Mucosa of gallbladder (tissue), 1 donor: ENCODE measurements at places on chromosomes 7 and 10. TPM values are rescaled to one million over a fixed set of nuclear protein-coding genes. Genes with fewer than 3 reads are reported as not detected.

DNA sequence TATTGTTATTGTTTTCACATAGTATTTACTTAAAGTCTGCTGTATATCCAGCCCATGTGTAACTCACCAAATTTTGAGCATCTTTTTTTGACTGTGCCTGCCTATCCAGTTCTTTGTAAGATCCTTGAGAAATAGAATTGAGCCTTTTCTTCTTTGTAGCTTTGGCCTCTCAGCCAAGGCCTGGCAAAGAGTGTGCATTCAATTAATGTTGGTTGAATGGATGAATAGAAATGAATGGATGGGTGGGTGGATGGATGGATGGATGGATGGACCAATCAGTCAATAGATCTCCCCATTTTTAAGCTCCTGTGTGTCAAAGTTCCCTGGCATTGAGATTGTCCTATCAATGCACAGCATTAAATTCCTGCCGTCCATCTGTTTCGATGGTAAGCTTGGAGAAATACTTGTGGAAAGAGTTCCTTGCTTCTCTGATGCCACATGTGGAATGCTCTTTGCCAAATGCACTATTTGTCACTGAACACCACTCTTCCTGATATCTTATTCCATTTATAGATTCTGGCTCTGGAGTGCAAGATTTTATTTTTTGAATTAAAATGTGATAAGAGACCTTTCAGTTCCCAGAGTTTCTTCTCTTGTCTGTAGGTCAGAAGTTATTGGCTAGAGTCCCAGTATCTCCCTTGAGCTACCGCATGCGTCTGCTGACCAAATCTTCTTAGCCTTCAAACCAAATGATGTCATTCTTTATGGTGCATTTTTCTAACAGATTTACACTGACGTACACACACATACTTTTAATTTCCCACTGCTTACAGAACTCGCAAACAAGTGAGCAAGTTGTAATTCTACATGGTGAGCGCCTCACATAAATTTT is 20.7 kb upstream of the ADRB1 start:
- no peak for DNase-seq

DNA sequence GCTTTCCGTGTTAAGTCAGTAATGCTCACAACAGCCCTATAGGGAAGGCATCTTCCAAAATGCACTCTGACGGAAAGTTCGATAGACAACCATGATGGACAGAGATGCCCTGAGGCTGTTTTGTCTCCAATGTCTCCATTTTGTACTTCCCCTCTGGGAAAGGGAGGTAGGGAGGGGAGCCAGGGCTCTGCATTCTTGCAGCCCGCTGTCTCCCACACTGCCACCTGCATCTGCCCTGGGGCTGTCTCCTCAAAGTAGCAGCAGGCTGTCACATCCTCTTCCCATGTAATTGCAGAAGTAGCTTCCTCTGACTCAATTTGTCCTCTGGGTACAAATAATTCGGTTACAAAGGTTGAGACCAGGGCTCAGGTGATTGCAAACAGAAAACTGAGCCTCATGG is 131.4 kb downstream of the GPAM start:
- DNase-seq, result no peak

Gene CAV1
- total RNA-seq, result 239 TPM

DNA sequence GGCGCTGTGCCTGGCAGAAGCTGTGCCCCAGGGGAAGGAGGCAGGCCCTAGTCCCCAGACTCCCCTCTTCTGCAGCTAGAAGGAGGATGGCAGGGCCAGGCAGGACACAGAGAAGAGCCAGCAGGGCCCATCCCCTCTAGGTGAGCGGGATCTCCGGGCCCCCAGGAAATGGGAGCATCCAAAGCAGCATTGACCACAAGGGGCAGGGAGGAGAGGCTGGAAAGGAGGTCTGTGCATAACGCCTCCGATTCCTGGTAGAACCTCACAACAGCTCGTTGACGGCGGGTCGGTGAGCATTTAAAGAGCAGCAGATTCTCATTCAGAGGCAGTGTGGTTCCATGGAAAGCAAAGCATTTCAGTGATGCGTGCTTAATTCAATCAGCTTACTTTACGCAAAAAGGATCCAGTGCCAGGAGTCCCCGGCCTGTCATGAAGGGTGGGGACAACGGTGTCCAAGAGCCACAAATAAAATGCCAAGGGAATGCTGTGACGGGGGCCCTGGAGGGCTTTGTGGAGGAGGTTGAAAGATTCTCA is 41.0 kb downstream of the CLRN3 start:
- DNase-seq, result no peak

DNA sequence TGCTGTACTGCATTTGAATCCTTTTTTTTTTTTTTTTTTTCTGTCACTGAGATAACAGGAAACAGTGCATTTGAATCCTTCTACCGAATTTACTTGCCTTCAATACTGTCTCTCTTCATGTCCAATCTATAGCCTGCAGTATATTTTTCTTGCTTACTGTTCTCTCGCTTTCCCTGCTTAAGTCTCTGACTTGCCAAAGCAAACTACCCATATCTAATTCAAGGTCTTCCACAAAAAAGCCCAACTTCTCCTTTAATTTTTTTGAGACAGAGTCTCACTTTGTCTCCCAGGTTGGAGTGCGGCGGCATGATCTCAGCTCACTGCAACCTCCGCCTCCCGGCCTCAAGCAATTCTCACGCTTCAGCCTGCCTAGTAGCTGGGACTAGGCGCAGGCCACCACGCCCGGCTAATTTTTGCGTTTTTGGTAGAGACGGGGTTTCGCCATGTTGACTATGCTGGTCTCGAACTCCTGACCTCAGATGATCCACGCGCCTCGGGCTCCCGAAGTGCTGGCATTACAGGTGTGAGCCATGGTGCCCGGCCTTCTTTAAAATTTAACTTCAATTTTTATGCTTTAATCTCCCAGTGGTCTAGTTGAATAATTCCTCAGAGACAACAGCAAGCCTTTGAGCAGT is 882 bp downstream of the PDCD11 start:
- DNase-seq, result no peak

DNA sequence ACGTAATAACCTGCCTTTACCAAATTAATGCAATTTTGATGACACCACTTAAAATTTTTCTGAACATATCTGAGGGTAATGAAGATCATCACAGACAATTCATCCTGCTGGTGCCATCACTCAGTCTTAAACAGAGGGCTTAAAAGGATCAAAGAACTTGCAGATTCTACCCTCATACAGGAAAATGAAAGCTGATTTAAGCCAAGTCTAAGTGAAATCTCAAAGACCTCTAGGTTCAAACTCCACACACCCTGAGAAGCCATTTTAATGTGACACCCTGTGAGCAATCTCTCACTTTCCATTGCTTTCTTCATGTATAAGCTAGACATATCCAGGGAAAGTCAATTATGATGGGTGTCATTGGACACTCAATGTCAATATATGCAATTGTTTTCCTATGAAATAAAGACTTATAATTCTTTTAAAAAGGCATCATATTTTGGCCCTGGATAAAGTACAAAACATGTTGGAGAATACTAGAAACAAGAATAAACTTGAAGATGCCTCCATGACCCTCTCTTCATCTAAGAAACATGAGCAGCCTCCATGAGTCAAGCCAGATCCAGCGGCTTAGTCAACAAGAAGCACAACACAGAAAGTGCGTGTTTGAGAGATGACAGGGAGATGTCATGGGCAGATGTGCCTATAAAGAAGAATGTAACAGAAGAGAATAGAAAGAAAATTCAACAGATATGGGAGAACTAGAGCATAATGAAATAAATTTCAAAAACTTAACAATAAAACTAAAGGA is 291.9 kb downstream of the PARD3 start:
- no peak for DNase-seq

Gene CALHM1
- total RNA-seq, result not detected

GRCh38 chr10:34016576-34016975 is 682.1 kb upstream of the NRP1 start:
- DNase-seq, result no peak

Gene MEIG1
- total RNA-seq, result not detected

DNA sequence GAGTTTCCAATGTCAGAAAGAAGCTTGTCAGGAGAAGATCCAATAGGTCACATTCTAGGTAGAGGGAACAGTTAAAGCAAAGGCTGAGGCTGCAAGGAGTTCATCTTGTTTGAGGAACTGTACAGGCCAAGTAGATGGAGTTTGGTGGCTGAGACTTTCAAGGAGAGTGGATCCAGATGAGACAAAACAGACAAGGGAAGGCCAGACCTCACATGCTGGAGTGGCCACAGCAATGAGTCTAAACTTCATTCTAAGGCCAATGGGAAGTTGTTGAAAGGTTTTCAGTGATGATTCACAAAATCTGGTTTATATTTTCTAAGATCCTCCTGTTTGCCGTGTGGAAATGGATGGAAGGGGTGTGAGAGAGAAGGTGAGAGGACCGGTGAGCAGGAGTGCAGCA is 40.0 kb downstream of the EPDR1 start:
- DNase-seq, result no peak

DNA sequence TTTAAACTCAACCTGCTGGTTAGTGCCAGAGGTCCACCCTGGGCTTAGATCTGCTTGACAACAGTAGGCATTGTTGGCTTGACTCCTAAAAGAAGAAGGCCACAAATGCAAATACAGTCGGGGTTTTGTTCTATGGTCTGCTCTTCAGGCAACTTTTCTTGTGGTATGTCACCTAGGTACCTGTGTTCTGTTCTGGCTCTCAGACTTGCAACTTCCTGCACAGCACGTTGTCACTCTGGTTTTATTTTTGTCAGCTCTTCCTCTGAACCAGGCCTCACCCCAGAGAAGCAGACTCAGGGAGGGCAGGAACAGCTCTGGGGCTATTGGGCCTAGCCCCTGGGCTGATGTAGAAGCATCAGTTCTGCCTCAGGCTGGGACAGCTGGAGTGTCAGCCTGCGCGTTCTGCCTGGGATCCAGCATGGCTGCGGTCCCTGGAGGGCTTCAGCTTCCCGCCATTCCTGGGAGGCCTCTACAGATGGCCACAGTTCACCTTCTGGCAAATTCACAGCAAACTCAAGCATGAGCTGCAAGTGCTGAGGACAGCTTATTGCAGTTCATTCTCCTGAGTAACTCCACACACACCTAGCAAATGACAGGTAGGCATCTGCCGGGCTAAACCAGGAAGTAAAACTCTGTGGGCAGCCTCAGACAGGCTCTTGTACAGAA is 11.0 kb upstream of the PDCD4 start:
- DNase-seq, result no peak

Gene SMARCD3
- 56.3 TPM for total RNA-seq

Gene SHOC2
- 75.1 TPM for total RNA-seq

DNA sequence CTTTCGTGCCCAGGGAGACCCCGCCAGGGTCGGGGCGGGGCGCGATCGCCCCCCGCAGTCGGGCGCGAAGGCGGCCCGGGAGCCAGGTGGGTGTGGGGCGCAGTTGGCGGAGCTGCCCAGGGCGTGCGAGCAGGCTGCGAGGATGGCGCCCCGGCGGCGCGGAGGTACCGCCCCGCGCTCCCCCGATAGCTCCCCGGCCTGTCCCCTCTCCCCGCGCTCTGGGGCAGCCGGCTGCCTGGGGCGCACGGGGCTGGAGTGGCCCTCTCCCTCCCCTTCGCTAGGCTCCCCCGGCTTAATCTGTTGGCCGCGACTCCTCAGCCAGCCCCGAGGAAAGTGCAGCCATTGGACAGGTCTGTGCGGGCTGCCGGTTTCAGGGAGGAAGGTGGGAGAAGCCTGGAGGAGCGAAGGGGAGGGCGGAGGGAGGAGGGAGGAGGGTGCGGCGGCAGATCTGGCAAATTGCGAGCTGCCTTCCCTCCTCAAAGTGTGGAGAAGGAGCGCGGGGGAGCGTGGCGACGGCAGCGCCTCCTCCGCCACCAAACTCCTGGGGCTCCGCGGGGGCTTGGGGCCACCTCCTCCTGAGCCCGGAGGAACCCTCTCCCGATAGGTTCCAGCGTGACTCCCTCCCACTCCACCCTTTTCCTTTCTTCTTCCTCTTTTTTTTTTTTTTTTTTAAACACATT is 361 bp upstream of the PLXDC2 start:
- DNase-seq, result peak; percentile 79

Gene ACSL5
- 34.1 TPM for total RNA-seq

Gene FOXK1
- total RNA-seq, result 27.0 TPM

Gene RTKN2
- total RNA-seq, result 0.26 TPM

GRCh38 chr7:90621747-90622140 is 25.6 kb downstream of the CDK14 start:
- DNase-seq, result no peak

DNA sequence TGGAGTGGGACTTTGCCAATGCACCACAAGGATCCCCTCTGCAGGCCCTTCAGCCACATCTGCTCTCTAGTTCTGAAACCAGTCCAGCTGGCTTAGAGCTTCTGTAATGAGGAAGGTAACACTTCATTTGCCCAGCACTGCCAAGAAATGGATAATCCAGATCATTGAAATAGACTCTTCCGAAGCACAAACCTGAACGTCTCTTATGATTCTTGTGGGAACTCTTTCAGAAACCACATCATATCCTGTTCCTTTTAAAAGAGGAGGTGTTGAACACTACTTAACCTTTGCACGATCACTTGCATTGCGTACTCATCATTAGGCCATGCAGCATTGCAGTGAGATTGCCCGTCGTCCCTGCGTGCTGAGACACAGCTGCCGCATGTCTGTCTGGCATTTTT is 25.8 kb upstream of the PLPP4 start:
- DNase-seq, result no peak

DNA sequence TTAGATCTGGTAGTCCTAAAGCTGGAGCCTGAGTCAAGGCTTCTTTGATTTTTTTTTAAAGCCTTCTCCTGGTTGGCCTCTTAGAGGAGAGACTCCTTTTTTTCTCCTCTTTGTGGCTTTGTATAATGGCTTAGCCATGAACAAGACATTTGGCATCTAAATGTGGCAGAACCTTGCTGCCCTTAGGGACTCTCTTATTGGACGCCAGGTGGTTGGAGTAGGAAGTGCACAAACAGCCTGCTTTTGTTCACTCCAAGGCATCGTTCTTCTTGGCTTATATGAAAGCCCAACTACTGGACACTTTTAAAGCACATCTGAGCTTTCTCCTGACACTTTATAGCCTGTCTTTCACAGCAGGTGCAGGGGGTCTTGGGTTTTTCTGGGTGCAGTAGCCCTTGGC is 25.0 kb downstream of the ZPBP start:
- DNase-seq, result no peak

DNA sequence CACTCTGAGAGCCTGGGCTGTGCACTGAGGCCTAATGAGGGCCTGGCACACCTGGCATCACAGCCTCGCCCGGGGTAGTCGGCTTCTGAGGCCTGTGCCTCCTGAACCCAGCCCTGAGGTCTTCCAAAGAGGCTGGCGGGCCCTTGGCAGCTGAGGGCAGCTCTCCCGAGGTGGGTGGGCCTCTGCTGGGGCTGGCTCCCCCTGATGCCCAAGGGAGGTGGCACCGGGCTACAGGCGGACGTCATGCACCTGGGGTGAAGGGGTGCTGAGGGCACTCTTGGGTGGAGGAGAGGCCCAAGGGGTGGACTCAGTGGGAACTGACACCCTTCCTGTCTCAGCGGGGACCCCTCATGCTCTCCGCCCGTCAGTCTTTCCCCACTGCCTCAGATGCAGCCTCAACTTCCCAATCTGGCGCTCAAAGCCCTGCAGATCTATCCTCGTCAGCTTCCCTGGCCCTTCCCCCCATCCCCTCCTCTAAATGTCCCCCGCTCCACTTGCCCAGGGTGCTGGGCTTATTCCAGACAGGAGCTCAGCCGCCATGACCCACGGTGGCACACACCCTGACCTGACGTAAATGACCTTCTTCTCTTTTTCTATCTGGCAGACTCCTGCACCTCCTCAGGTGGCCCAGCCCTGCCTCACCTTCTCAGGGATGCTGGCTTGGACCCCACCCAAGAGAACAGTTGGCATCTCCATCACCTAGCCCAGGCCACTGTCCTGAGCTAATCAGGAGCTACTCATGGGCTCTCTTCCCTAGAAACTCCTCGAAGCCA is 38.2 kb downstream of the MYL10 start:
- DNase-seq, result no peak
